A549 treated with RU486 at 1 μM for 4 hours (cell line): ENCODE measurements at places on chromosomes 12 and 14. TPM values are rescaled to one million over a fixed set of nuclear protein-coding genes. Genes with fewer than 3 reads are reported as not detected.

DEGS2 gene
- 0.95 to 1.7 TPM (median 1.3 TPM) in 5 replicates for total RNA-seq

RBP5 gene
- not detected in 5 replicates for total RNA-seq

DAO gene
- total RNA-seq: not detected in 5 replicates

PAX9 gene
- total RNA-seq: 1.4 to 2.9 TPM (median 2.5 TPM) in 5 replicates

PLXNC1 gene
- 0.02 to 0.12 TPM (median 0.08 TPM) in 4 of 5 replicates, not detected in the other for total RNA-seq

TMEM229B gene
- total RNA-seq: 0.22 to 0.34 TPM (median 0.28 TPM) in 5 replicates

PIANP gene
- total RNA-seq: 0.51 to 1.1 TPM (median 0.81 TPM) in 5 replicates

METTL25 gene
- 1.9 to 3.8 TPM (median 2.7 TPM) in 5 replicates for total RNA-seq

TAS2R19 gene
- total RNA-seq: 0.16 TPM in 1 of 5 replicates, not detected in the others

ACOT6 gene
- not detected in 5 replicates for total RNA-seq

RPGRIP1 gene
- total RNA-seq: 0.07 to 0.71 TPM (median 0.23 TPM) in 5 replicates

C14orf132 gene
- 3.1 to 5.7 TPM (median 3.8 TPM) in 5 replicates for total RNA-seq

PLA2G1B gene
- total RNA-seq: not detected in 5 replicates

TSHR gene
- not detected in 5 replicates for total RNA-seq

OR4N5 gene
- total RNA-seq: not detected in 5 replicates

AMDHD1 gene
- 1.8 to 2.6 TPM (median 1.9 TPM) in 5 replicates for total RNA-seq

GDF3 gene
- not detected in 5 replicates for total RNA-seq

LRCOL1 gene
- not detected in 5 replicates for total RNA-seq

ERP27 gene
- not detected in 5 replicates for total RNA-seq

NKX2-8 gene
- 1.5 to 4.3 TPM (median 3.5 TPM) in 5 replicates for total RNA-seq

ABCC9 gene
- 0.02 TPM in 1 of 5 replicates, not detected in the others for total RNA-seq

GALNT16 gene
- 2.2 to 4.3 TPM (median 3.8 TPM) in 5 replicates for total RNA-seq

HELB gene
- 0.90 to 1.7 TPM (median 1.6 TPM) in 5 replicates for total RNA-seq

ABHD12B gene
- not detected in 5 replicates for total RNA-seq

FLVCR2 gene
- total RNA-seq: 2.7 to 3.9 TPM (median 3.3 TPM) in 5 replicates
